Activated T-helper 17 cell treated with anti-CD3 and anti-CD28 coated beads, Interleukin-2, amount 50 U/mL, for 72 hours (primary cell): ENCODE measurements at places on chromosomes 2 and 18. TPM values are rescaled to one million over a fixed set of nuclear protein-coding genes. Genes with fewer than 3 reads are reported as not detected.

Gene NEU4
- 1.1 TPM for total RNA-seq

Gene TAF1B
- total RNA-seq = 41.1 TPM

Gene COPS9
- 57.4 TPM for total RNA-seq

Gene AKAIN1
- not detected for total RNA-seq

Gene SERPINB11
- not detected for total RNA-seq

Gene MPP4
- not detected for total RNA-seq

Gene LAPTM4A
- total RNA-seq = 29.6 TPM

Gene CRACDL
- total RNA-seq = 0.16 TPM

Gene APOB
- total RNA-seq = not detected

Gene ATP8B1
- total RNA-seq = not detected

Gene LDLRAD4
- total RNA-seq = 52.0 TPM

Gene L3MBTL4
- total RNA-seq = not detected

Gene SERPINB12
- not detected for total RNA-seq

Gene POTEJ
- not detected for total RNA-seq

Gene RNF103
- total RNA-seq = 11.8 TPM

Gene LINC00305
- total RNA-seq = not detected

Gene RIT2
- not detected for total RNA-seq

Gene NEU2
- total RNA-seq = not detected
